Frontal cortex (tissue), 4 donors: ENCODE measurements at places on chromosomes 12 and 14. TPM values are rescaled to one million over a fixed set of nuclear protein-coding genes. Genes with fewer than 3 reads are reported as not detected.

The MAPKAPK5 gene
- total RNA-seq = 37.9 TPM

The HSPB8 gene
- 0.41 TPM for total RNA-seq

The CFAP54 gene
- total RNA-seq = 5.3 TPM

The SYNDIG1L gene
- 6.9 TPM for total RNA-seq

GRCh38 chr12:105352052-105352451, 21.6 kb downstream of the C12orf75 start:
- DNase-seq = no peak

GRCh38 chr12:64521833-64522232, 69.9 kb downstream of the TBK1 start:
- no peak for DNase-seq

GRCh38 chr12:3247077-3247476, 169.9 kb downstream of the TSPAN9 start:
- no peak for DNase-seq

DNA sequence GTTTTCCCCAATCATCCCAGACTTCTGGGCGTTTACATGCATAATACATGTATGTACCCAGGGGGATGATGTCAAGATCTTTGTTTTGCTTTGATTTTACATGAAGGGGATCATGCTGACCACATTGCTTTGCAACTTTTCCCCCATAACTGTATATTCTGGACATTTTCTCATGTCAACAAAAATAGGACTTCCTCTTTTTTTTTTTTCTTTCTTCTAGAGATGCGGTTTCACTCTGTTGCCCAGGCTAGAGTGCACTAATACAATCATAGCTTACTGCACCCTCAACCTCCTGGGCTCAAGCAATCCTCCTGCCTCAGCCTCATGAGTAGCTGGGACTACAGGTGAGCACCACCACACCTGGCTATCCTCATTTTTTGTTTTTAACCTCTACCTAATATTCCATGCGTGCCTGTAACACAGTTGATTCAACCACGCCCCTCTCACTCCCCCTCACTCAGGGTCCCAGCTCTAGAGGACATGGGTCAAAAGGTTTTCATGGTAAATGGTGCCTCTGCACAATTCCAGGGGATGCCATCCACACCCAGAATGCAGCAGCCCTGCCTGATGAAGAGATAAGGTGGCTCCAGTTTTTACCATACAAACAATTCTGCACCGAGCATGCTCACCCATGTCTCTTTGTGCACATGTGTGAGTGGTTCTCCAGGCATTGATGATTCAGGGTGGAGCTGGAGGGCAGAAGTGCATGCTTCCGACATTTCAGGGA, 32.0 kb upstream of the CIPC start:
- no peak for DNase-seq
